HS-5 (cell line): ENCODE measurements at places on chromosomes 1 and 21.
A peak's percentile ranks its signal among the peaks of the same experiment; 100 is the strongest.

DNA sequence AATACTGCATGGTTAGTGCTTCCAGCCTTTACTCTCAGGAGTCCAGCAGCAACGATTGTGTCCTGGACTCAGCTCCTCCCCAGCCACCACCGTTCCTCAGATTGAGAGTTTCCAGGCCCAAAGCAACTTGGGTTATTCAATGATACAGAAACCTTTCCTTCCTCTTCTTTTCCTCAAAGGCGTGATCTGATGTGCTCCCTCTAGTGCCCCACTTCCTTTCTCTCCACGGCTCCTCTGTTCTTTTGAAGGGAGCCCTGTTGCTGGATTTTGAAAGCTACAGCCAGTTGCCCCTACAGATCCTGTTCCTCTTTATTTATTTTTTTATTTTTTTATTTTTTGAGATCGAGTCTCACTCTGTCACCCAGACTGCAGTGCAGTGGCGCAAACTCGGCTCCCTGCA lies 14.1 kb downstream of the CRP start:
- no peak for DNase-seq

GRCh38 chr1:189616893-189617292 lies 860.8 kb downstream of the BRINP3 start:
- peak; percentile 44 for DNase-seq

DNA sequence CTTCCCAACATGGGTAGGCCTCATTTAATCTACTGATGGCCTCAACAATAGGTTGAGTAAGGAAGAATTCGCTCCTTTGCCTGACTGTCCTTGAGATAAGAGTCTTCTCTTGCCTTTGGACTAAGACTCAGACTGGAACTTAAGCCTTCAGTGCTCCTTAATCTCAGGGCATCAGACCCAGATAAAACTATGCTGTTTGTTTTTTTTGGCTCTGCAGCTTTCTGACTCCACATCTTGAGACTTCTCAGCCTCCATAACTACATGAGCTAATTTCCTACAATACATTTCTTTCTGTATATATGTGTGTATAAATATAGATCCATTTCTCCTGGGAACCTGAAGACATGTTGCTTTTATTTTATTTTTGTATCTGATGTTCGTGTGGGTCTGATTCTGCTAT lies 1470.7 kb upstream of the PRMT6 start:
- DNase-seq = no peak

DNA sequence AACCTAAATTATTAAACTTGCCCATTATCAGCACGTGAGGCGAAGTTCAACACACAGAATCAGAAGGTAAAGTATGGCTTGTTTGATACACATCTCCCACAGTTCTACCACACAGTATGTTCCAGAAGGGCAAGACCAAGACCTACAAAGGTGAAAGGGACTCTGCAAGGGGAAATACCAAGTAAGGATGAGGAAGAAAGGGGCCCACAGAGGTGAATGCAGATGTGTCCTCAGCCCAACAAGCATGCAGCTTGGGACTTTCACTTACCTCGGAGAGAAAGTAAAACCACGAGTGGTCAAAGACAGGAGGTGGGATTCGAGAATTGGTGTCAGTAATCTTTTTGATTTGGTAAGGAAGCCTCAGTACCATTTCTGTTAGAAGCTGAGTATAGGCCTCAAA lies 85.8 kb downstream of the UBR4 start:
- no peak for DNase-seq

- DNase-seq = no peak
Measured at GRCh38 chr1:109113590-109114341, at the start of gene ELAPOR1. Gene ELAPOR1, plus strand, starts transcription at chr1:109114115. Its CDS starts 69 bp downstream, at chr1:109114184.

DNA sequence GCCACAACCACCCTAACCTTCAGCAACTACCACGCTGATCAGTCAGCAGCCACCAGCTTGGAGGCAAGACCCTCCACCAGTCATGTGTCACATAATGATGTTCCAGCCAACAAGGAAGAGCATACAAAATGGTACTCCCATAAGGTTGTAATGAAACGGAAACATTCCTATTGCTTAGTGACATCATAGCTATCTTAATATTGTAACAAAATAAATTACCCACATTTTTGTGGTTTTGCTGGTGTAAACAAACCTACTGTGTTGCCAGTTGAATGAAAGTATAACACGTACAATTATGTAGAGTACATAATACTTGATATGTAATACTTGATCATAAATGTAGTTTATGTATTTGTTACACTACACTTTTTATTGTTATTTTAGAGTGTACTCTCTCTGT lies 1363.2 kb upstream of the ADGRL4 start:
- no peak for DNase-seq

GRCh38 chr1:21072721-21073120 lies 104.0 kb downstream of the EIF4G3 start:
- no peak for DNase-seq
